ENCODE measurements at places on chromosomes 1 and 21. TPM values are rescaled to one million over a fixed set of nuclear protein-coding genes. Genes with fewer than 3 reads are reported as not detected.

DNA sequence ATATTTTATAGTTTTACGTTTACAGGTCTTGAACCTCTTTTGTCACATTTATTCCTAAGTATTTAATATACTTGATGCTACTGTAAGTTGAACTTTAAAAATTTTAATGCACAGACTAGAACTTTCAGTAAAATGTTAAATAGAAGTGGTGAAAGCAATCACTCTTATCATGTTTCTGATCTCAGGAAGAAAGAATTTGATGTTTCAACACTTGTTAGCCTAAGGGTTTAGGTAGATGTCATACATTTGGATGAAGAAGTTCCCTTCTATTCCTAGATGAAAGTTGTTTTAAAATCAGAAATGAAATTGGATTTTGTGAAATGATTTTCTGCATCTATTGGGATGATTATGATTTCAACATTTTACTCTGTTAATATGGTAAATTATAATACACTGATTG lies 63.6 kb upstream of the TTLL7 start:
- H3K27me3 ChIP-seq = no peaks in the 10 kb centered on the region
- H3K36me3 ChIP-seq = no peaks in the 10 kb centered on the region
- no peak overlapping the region for H3K4me3 ChIP-seq
- H3K4me1 ChIP-seq = no peaks in the 10 kb centered on the region
- DNase-seq = no peak

PRKAA2 gene
- total RNA-seq = 8.6 TPM

ACOT11 gene
- total RNA-seq = 17.5 TPM

GRCh38 chr1:108877348-108878159 lies 769 bp downstream of the GPSM2 start:
- DNase-seq = no peak
- no peaks in the 10 kb centered on the region for H3K4me1 ChIP-seq
- no peaks in the 10 kb centered on the region for H3K27me3 ChIP-seq
- H3K4me3 ChIP-seq = peak overlapping the region; percentile 73
- no peaks in the 10 kb centered on the region for H3K36me3 ChIP-seq

LCE1A gene
- total RNA-seq = not detected

- DNase-seq = no peak
- no peak overlapping the region for H3K27ac ChIP-seq
- no peaks in the 10 kb centered on the region for H3K27me3 ChIP-seq
- no peaks in the 10 kb centered on the region for H3K4me1 ChIP-seq
- no peaks in the 10 kb centered on the region for H3K36me3 ChIP-seq
- H3K4me3 ChIP-seq = no peak overlapping the region
These were observed 76.3 kb upstream of the ZRANB2 start for GRCh38 chr1:71157151-71157550.

- no peak for DNase-seq
- no peak overlapping the region for H3K4me3 ChIP-seq
- no peak overlapping the region for H3K27ac ChIP-seq
These were observed 22.1 kb downstream of the FCRL4 start for GRCh38 chr1:157575744-157576143.
